ENCODE measurements at places on chromosomes 7 and 10.

- no peak for DNase-seq
Observed at GRCh38 chr7:82323806-82324205, 119.8 kb downstream of the CACNA2D1 start.

DNA sequence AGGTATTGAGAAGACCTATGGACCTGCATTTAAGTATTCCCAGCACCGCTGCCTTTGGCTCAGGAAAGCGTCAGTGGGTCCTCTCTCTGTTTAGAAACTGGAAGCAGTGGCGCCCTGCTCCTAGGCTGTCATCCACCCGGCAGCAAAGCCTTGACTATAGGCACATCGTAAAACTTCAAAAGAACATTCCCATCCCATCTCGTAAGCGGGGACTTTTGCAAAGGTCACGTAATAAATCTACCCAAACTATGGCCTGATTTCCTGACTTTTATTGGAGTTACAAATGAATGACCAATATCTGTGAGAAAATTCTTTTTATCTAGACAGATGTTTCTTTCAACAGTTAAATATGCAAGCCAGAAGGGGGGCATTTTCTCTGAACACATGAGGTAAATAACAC, 115.8 kb upstream of the TCERG1L start:
- DNase-seq: no peak

DNA sequence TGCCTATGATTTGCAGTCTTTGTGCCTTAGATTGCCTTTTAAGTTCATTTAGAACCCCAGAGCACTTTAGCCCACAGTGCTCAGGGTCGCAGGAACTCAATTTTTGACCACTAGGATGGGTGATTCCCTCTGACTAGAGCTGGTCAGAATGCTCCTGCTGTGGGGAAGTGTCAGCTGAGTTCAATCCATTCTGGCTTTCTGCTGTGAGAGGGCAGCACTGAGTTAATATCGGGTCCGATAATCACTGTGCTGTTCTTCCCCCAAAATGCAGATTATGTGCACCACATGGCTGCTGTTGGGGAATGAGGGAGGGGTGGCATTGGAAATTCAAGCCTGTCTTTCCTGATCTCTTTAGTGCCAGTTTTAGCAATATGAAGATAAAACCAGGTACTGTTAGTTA, 886.4 kb downstream of the DNAJB9 start:
- no peak for DNase-seq

DNA sequence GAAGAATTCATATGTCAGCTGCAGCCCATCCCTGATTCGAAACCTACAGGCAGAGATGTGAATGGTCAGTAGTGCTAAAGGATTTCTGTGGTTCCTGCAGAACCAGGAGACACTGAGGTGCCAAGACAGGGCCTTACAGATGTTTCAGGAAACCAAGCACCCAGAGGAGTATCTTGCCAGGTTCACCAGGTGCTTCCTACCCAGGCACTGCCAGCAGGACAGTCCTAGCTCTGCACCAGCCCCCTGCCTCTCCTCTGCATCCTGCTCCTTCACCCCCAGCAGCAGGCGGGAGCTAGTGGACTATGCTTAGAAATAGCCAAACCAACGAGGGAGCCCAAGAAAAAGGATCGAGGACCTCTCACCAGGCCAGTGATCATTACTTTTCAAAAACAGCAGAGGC, 4.2 kb upstream of the IKZF1 start:
- DNase-seq: no peak

DNA sequence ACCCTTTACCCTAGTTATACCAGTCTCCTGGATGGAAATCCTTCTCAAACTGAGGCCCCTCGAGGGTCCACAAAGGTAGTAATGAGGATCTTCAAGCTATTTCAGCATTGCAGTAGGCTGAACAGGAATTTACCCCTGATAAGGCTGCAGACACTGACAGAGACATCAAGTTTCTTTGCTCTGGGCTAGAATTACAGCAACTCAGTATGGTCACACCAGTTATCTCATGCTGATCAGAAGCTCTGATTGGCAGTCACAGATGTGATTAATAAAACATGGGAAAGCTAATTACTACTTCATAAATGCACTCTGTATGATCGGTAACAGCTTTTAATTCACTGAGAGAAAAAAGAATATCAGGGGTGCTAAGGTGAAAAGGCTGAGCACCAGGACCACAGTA, 30.6 kb downstream of the FAM204A start:
- no peak for DNase-seq

DNA sequence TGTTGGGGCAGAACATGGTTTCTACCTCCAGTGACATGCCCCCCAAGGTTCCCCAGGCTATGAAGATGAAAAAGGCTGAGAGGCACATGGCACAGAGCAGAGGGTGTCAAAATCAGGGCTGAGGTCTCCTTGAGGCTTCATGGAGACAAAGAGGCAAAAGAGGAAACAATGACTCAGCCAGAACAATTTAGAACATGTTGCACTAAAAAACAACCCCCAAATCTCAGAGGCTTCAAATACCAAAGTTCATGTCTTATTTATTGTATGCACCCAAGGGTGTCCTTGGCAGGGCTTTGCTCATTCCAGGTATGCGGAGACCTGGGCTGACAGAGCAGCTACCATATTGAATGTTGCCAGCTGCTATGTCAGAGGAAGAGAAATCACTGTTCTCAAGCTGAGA, 964.1 kb downstream of the GRID1 start:
- no peak for DNase-seq

All from fibroblast of skin of left biceps (primary cell).